Brain (organoid and tissue), 16 donors: ENCODE measurements at places on chromosomes 1 and 21.

DNA sequence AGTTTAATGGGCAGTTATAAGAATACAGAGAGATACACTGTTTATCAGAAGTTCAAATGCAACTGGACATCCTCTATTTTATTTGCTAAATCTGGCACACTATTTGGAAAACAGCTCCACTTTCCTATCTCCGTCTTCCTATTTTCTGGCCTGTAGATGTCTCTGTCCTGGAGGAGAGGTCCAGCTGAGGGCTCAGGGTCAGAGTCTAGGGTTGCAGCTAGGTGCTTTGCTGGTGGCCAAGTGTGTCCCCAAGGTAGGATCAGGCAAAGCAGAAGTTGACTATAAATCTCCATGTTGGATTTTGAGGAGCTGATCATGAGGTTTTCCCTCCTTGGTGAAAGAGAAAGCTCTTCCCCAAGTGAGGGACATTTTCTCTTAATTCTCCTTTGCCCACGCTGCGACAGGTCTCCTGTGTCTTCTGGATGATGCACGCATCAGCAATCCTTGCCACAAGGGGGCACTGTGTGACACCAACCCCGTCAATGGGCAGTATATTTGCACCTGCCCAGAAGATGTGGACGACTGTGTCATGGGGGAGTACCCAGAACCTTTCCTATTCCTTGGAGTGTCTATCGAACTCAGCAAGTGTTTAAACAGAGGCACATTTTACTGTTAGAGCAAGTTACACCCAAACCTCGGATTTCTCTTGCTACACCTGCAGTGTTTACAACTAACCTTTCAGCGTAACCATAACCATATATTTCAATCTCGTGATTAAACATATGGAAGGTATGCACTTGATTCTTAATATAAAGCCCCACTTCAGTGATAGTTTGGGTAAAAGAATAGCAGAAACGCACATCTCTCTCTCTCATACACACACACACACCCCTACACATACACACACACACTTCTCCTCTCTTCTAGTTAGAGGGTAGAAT, 10.2 kb downstream of the ADAM30 start:
- DNase-seq: no peak

DNA sequence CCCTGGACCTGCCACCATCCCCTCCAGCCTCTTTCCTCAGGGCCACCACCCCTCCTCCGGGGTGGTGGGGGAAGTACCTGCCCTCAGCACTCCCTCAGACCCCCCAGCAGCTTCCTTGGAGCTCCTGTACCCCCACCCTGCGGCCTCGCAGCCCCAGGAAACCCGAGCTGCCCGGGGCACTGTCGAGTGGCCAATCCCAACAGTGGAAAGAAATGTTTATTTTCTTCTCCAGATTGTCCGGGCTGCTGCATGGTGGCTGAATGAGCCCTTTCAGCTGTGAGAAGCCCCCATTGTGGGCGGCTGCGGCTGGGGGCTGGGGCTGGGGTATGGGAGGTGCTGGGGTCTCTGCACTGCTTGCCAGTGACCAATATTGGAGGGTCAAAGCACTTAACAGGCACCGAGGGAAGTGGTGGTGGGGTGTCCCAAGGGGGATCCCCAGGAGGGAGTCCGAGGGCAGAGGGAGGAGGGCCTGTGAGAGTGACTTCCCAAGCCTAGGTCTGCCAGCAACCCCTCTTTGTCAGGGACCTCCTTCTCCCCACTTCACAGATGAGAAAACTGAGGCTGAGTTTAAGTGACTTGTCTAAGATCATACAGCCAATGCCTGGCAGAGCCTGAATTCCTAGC, 25.2 kb downstream of the RUNX3 start:
- DNase-seq: no peak

GRCh38 chr1:97902067-97902466, 18.8 kb downstream of the DPYD start:
- no peak for DNase-seq

DNA sequence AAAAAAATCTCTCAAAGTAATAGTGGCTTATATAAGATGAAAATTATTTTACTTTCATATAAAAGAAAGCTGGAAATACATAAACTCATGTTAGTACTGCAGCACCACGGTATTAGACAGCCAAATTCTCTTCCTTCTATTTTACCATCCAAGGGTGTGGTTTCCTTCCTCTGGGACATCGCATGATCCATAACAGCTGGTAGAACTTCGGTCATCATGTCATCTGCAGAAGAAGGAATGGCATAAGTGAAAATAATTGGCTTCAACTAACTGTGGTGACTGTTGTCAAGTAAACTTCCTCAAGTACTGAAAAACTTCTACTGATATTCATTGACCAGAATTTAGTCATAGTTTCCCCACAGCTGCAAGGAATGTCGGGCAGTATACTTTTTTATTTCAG, 28.3 kb upstream of the IFI44L start:
- no peak for DNase-seq

DNA sequence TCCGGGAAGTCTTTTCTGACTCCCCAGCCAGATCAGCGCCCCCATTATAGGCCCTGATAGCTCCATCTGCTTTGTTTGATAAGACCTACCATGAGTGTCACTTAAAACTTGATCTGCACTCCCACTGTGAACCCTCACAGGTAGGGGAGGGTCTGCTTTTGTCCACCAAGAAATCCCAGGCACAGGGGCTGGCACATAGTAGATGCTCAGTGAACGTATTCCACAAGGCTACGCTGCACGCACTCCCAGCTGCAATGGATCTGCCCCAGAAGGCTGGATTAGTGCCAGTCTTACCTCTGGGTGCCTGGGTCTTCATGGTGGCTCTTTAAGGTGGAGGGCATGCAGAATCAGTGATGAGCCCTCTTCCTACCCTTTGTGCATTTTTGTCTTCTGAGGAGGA, 447.1 kb downstream of the PTPRU start:
- no peak for DNase-seq

DNA sequence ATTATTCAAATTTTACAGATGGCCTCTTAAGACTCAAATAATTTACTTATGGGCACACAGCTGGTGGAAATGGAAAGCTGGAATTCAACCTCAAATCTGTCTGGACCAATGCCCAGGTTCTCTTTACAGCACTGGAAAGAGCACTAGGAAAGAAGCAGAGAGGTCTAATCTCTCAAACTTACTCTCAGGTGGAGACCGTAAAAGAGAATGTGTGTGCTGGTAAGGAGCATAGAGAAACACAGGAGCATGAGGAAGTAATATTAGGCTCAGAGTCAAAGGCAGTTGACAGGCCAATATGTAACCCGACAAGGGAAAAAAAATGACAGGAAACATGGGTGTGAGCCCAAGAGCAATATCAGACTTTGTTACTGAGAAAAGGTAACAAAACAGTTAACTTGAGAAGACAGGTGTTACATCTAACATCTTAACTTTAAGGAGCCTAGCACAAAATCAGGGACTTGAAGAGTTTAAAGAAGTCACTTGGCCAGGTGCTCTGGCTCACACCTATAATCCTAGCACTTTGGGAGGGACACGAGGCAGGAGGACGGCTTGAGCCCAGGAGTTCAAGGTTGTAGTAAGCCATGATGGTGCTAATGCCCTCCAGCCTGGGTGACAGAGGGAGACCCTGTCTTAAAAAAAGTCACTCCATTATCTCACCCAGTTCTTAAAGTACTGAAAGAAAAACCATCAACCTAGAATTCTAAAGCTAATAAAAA, 20.7 kb downstream of the PPP1R15B start:
- DNase-seq: no peak

GRCh38 chr1:59052166-59052590, 244.7 kb upstream of the FGGY start:
- no peak for DNase-seq

- DNase-seq: peak; percentile 90
Observed at GRCh38 chr1:41455479-41456332, 28.8 kb downstream of the EDN2 start.

DNA sequence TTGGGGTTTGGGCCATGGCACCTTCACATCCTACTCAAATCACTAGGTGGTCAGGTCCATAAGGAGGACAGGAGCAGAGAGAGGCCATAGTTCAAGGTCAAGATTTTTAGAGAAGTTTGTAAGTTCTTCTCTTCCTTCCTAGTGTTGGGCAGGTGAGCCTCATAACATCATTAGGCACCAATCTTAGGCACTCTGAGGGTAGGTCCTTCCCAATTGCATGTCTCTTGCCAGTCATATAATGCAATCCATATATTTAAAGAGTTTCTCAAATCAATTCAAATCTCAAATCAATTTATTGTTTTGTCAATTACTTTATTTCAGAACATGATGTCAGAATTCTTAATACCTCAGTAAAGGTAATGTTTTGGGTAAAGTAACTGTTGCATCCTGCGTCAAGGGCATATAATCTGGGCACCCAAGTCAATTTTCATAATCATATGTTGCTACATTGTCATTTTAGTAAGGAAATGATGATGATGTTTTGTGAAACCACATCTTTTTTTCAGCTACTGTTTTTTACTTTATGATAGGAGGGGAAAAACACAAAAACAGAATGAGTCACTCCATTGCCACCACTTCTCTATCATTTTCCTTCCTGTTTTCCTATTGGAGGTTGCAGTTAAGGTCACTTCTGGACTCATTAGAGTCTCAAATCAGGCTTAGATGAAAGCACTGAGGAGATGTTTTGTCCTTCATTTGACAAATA, 122.7 kb downstream of the UCHL5 start:
- DNase-seq: no peak

DNA sequence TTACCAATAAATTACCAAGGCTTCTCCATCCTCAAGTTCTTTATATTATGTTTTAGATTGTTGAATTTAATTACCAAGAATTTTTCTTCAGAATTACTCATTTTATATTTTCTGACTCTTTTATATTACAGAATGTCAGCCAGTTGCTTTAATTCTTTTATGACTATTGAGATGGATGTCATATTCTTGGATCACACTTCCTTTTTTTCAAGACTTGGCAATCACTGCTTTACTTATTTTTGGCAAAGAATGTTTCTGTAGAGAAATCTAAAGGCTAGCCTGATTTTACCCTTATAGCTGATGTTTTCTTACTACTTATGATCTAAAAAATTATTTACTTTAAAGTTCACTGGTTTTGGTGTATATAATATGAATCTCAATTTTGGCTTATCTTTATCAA, 721.1 kb upstream of the TMPRSS15 start:
- no peak for DNase-seq

DNA sequence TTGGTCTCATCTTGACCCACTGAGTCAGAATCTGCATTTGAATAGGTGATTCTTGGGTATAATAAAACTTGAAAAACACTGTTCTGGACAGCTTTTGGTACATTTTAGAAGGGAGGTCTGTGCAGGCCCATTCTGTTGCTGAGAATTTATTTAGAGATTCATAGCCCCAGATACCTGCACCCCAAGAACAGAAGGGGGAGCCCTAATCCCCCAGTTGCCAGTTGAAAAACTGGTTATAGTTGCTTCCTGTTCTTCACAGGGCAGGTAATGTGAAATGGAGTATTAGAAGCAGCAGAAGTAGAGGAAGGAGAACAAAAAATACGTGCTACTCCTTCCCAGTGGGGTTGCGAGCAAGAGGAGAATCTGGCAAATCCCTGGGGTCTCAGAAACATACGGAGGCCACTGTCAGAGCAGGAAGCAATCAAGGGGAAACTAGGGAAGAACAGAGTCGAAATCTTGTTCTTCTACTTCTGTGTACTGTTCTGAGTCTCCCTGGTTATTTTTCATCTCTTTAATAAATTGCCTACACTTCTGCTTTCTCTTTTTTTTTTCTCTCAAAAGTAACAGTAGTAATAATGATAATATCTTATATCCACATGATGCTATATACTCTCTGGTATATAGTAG, 4.6 kb upstream of the CLCA2 start:
- peak; percentile 41 for DNase-seq

- no peak for DNase-seq
Observed at GRCh38 chr1:58584082-58584895, 7.2 kb upstream of the TACSTD2 start.

GRCh38 chr1:52239708-52240001, 97.8 kb downstream of the ZFYVE9 start:
- no peak for DNase-seq

GRCh38 chr1:209646558-209646957, 5.7 kb downstream of the LAMB3 start:
- DNase-seq: no peak

- DNase-seq: no peak
Observed at GRCh38 chr1:217892750-217893149, 261.6 kb downstream of the SPATA17 start.

- no peak for DNase-seq
Observed at GRCh38 chr1:11860587-11860986, 1.8 kb upstream of the NPPB start.

- no peak for DNase-seq
Observed at GRCh38 chr1:53781654-53782053, 42.7 kb upstream of the GLIS1 start.

DNA sequence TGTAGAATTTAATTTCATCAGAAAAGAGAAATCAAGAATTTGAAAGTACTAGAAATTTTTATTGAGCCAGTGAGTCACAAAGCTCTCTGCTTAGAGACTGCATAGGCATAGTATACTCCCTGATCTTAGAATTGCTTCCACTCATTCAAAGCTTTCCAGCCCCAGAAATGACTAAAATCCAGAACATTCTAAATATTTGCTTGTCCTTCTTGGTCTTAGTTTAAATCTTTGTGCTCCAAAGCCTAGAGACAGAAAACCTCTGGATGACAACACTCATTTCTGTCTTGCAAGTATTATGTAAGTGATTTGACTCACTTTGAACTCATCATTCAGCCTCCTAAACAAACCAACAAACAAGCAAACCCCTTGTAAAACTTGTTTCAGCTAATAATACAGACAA, 74.2 kb downstream of the PTPRC start:
- DNase-seq: no peak

- DNase-seq: no peak
Observed at GRCh38 chr1:166112425-166112824, 54.4 kb downstream of the FAM78B start.

DNA sequence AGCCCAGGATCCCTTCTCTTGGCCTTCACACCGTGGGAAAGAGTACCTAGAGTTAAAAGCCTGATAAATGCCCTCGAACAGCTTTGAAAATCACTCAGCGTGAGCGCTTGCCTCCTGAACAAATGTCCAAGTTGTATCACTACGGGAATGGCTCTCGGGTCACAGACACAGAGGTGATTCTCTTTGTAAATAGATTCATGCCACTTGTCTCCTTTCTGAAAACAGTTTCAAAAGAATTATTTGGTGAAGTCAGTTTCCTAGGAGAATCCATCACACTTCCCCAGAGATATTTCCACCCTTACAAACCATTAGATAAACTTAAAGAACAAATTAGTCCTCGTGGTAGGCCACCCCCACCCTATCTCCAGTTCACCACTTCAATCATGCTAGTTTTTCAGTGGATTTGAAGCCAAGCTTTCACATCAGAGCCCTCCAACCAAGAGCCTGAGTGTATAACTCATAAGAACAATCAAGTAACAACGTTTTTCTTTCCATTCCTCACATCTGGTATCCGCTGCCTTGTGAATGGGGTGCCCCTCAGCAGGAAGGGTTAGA, 132.9 kb downstream of the SLC30A10 start:
- no peak for DNase-seq
